ENCODE measurements at places on chromosomes 5 and 9. TPM values are rescaled to one million over a fixed set of nuclear protein-coding genes. Genes with fewer than 3 reads are reported as not detected.

DNA sequence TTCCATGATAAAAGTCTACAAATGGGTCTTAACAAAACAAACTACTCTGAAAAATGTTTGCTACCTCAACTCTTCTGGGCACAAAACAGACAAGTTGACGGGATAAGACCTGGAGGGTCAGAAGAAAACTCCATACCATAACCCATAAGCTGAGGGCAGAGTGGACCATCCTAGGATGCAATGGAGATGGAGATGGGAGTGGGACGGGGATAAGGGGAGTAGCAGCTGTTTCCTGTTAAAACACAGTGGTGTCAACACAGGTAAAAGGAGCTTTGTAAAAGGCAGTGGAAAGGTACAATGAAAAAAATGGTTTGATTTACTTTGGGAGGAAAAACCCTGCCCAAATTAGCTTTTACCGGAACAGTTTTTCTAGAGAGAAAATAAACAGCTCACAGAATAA, 41.6 kb downstream of the CEMIP2 start:
- H3K27ac ChIP-seq: no peak overlapping the region
- DNase-seq: no peak
- peaks cover 96% of the 10 kb centered on the region for H3K36me3 ChIP-seq
- no peaks in the 10 kb centered on the region for H3K27me3 ChIP-seq
- no peak overlapping the region for H3K4me3 ChIP-seq

DNA sequence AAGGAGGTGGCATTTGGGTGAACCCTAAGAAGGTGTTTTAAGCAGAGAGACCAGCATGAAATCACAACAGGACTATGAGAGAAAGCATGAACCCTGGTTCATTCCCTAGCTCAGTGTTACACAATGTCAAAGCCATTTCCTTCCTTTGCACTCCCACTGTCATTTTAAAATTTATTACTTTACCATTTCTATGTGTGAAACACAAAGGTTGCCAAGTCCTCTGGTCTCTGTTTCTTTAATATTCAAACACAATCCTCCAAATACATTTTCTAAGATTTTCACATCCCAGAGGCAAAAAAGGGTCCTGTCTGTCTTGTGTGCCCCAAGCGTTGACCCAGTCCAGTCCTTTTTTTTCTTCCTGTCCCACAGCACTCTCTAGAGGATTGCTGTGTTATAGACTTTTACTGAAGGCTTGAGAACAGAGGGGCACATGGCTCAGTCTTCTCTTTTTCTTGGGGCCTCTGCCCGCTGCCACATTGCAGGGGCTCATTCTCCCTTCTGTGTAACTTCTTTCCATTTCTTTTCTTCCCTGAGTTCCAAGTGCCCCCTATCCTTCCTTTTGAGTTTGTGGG, 78.6 kb upstream of the SLC28A3 start:
- H3K4me1 ChIP-seq: no peaks in the 10 kb centered on the region
- no peaks in the 10 kb centered on the region for H3K36me3 ChIP-seq
- no peaks in the 10 kb centered on the region for H3K27me3 ChIP-seq
- H3K4me3 ChIP-seq: no peak overlapping the region
- no peak overlapping the region for H3K27ac ChIP-seq
- no peak for DNase-seq

DNA sequence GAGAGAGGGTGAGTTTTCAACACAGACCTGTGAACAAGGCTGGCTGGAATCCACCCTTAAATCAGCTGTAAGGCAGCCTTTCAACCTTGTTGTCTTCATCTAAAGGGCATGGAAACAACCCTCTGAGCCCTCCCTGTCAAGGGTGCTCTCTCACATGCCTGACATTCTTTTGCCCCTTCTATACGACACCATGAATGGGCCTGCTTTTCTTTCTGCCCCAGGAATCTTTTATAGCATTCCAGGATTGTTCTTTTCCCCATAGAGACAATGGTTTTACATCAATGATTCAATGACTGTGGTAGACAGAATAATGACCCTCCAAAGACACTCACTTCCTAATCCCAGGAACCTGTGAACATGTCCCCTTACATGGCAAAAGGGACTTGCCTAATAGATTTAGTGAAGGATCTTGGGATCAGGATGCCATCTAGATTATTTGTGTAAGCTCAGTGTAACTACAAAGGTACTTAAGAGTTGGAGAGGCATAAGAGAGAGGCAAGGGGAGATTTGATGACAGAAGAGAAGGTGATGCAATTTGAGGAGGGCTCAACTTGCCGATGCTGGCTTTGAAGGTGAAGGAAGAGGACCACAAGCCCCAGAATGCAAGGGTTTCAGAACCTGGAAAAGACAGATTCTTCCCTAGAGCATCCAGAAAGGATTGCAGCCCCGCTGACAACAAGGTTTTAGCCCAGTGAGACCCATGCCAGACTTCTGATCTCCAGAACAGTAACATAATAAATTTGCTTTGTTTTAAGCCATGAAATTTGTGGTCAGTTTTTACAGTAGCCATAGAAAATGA, 29.2 kb upstream of the HMHB1 start:
- no peak for DNase-seq
- H3K27ac ChIP-seq: no peak overlapping the region
- H3K36me3 ChIP-seq: no peaks in the 10 kb centered on the region
- no peaks in the 10 kb centered on the region for H3K27me3 ChIP-seq
- H3K4me3 ChIP-seq: no peak overlapping the region

GRCh38 chr9:12698986-12699385, 5.8 kb downstream of the TYRP1 start:
- DNase-seq: no peak
- H3K27me3 ChIP-seq: no peaks in the 10 kb centered on the region
- H3K4me3 ChIP-seq: no peak overlapping the region
- H3K27ac ChIP-seq: peak overlapping the region; percentile 24
- no peaks in the 10 kb centered on the region for H3K36me3 ChIP-seq

DNA sequence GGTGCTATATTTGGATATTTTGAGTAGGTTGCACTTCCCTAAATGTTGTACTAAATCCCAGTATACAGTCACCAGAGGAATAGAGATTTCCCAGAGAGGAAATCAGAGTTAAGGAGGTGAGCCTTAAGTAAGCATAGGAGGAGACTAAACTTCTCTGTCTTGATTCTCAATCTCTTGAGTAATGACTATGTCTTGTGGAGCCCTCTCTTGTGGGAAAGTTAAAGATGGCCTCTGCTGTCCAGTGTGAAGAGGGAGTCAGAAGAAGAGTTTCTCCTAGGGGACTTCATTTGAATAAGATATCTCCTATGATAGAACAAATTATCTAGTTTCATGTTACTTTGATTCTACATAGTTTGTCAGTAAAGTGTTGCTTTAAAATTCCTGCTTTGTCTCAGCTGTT, 502.5 kb downstream of the PDE4D start:
- peaks cover 4% of the 10 kb centered on the region for H3K4me1 ChIP-seq
- DNase-seq: no peak
- H3K27ac ChIP-seq: no peak overlapping the region
- no peaks in the 10 kb centered on the region for H3K27me3 ChIP-seq
- H3K36me3 ChIP-seq: no peaks in the 10 kb centered on the region

The CCL27 gene
- 0.58 TPM for polyA plus RNA-seq

The SLC34A3 gene
- not detected for polyA plus RNA-seq

The HSDL2 gene
- 23.5 TPM for polyA plus RNA-seq
